ENCODE measurements at places on chromosomes 2 and 18.
A peak's percentile ranks its signal among the peaks of the same experiment; 100 is the strongest.

GRCh38 chr2:106956416-106956815 lies 70.4 kb upstream of the ST6GAL2 start:
- no peak for DNase-seq

DNA sequence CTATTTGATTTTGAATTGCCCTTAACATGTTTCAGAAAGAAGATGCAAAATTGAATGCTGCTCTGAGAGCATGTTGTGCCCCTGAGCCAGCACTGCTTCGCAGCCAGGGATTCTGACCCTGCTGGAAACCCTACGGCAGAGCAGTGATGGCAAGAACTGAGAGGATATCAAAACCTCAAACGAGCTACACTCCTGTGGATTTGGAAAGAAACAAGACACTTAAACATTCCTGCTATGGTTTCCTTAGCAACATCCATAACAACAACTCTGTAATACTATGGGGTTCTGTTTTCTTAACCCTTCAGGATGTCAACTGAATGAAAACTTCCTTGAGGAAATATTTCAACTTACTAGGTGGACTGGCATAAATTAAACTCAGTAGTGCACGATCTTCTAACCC lies 649.1 kb downstream of the NYAP2 start:
- DNase-seq, result peak; percentile 39

GRCh38 chr2:95054016-95054415 lies 28.5 kb downstream of the MAL start:
- no peak for DNase-seq

DNA sequence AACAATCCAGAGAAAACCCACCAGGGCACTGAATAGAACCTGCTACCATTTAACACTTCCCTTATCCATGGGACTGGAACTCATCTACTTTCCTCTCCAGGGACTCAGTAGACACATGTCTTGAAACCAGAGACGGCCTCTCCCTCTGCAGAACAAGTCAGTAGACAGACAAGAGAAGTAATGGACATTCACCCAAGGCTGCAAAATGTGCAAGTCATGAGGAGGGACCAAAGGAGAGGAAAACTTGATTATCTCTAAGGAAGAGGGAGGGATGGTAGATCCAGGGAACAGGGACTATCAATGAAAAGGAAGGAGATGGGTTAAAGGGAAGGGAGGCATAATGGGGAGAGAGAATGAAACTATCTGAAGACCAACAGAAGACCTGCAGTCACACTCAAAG lies 5.3 kb upstream of the TTC39C start:
- no peak for DNase-seq

DNA sequence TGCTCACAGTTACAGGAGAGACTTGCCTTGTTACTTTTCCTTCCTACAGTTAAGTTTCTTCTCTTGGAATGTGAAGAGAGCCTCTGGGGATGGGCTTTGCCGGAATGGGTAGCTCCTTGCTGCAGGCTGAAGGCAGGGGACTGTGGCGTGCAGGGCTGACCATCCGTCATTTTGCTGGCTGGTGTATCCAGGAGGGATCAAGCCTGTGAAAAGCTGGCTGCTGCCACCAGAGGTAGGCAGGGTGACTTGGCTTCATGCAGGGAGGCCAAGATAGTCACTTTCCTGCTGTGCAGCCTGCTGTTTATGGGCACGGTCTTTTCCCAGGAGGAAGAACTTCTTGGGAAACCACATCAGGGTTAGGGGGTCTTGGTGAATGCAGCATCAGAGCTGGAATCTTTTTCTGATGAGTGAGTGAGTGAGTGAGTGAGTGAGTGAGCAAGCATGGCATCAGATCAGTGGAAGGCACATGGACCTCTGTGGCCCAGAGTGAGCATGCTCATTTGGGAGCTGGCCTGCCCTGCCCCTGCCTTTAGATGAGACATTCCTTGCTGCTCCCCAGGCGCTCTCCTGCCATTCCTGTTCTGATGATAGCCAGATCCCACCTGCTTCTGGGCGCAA lies 33.0 kb downstream of the FHOD3 start:
- no peak for DNase-seq

GRCh38 chr2:189515264-189515663 lies 65.3 kb downstream of the SLC40A1 start:
- no peak for DNase-seq

- no peak for DNase-seq
Observed at GRCh38 chr2:40457366-40457765, 5.5 kb upstream of the SLC8A1 start.

GRCh38 chr2:165109915-165110314 lies 93.9 kb downstream of the SCN3A start:
- DNase-seq, result no peak

GRCh38 chr2:241103176-241103595 lies 1.1 kb upstream of the MTERF4 start:
- DNase-seq, result no peak

- DNase-seq, result no peak
Observed at GRCh38 chr2:231425291-231425810, 29.8 kb downstream of the B3GNT7 start.

DNA sequence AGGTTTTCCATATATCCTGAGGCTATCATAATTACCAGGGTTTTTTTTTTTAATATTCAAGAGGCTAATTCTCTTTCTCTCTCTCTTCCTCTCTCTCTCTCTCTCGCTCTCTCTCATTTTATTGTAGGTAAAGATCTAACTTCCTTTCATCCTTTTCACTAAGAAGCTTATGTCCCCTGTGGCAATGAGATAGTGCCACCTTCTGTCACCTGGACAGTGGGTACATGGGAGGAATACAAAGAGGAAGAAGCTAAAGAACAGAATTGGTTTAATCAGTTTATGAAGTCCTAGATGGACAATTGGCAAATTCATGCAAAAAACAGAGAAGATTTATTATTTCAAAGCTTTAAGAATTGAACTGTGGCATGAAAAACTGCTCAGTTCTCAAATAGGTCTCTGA lies 1582.3 kb upstream of the TMEFF2 start:
- DNase-seq, result no peak

DNA sequence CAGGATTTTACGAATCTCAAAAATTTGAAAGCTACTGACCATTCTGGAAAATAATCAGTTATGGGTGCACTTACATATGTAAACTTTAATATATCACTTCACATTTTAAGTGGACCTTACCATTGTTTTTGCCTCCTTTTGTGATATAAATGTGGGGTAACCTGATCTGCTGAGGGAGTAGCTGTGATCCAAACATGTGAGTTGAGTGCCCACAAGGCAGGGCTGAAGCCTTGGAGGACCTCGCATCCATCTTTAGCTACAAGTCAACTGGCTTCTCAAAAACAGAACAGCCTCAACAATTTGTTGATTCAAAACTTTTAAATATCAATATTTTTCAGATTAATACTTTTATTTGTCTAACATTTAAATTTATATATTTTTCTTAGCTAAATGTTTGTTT lies 178.2 kb downstream of the PLCL1 start:
- DNase-seq, result no peak

DNA sequence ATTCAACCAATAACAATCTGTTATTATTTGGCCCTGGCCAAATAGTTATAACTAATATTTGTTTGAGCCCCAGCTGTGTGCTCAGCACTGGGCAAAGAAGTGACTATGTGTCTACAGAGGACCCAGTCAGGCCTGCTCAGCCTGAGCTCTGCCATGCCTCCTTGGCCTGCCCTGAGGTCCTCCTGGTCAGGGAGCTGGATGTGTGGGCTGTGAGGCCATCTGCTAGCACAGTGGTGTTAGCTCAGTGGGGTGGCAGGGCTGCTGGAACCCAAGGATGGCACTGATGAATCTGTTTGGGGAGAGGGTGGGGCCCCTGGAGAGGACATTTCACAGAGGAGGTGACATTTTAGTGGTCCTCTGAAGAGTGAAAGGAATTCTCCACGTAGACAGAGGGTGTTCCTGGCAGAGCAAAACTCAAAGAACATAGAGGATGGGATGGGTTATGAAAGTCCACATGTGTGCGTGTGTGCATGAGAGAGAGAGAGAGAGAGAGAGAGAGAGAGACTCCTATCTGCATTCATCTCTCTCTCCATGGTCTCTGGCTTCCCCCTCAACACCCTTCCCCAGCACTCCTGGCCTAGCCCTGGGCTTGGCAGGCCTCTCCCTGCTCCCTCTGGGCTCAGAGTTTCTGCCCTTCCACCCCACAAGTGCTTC lies 21.2 kb upstream of the ATOH8 start:
- DNase-seq, result no peak
